ENCODE measurements at places on chromosomes 6 and 20.

- DNase-seq: no peak
These were observed 18.7 kb upstream of the PRIM2 start for GRCh38 chr6:57298741-57299140.

DNA sequence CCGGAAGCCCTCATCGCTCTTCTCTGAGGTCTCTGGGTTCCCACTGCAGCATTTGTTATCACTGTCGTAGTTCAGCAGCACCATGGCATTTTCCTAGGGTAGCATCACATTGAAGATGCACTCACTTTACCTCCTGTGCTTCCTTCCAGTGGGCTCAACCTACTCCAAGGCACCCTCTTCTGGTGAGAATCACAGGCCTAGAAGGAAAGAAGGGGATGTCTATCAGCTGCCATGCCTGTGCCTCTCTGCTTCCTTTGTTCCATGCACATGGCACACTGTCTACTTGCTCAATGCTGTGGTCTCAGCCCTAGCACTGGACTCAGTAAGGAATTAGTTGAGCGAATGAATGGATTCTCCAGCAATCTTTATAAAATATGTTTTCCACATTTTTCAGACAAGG is 22.6 kb downstream of the CST4 start:
- no peak for DNase-seq

DNA sequence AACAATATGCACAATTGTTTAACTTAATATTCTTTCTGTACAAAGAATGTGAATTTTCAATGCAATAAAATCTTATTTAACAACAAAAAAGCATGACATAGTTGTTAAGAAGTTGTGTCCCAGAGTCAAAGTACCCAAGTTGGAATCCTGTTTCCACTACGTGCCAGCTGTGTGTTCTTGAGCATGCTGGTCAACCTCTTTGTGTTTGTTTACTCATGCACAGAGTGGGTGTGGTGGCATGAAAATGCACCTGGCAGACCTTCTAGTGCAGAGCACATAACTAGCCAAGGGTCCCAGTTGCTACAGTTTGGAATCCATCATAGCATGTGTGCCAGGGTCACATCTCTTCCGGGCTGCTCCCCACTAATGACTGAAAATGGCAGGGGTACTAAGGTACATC is 24.7 kb upstream of the MOCS1 start:
- DNase-seq: no peak

GRCh38 chr20:48463916-48464315 is 363.9 kb downstream of the PREX1 start:
- DNase-seq: no peak

GRCh38 chr6:34459899-34460593 is 5.8 kb upstream of the PACSIN1 start:
- DNase-seq: peak; percentile 55

DNA sequence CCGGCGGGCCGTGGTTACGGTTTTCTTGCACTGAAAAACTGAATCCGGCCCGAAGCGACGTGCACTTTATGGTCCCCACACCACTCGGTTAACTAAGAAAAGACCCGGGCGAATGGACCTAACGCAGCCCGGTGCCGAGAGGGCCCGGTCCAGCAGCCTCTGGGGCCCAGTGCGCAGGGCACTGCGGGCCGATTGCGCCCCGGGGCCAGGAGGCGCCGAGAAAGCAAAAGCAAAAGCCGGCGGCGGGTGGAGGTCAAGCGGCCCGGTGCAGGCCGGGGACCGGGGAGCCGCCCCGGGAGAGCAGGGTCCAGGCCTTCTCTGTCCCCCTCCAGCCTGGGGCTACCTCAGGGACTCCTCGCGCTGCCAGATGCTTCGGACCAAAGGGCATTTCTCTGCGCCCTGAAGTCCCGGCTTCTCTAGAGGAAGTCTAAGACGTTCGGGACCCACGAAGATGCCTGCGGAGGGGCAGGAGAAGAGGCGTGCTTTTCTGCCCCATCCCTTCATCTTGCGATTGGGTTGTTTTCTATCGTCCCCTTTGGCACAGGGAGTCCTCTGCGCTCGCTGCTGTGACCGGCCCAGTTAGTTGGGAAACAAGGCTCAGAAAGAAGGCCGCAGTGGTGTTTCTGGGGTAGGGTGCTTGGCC is 4.4 kb downstream of the FOXF2 start:
- DNase-seq: no peak

- peak; percentile 46 for DNase-seq
These were observed 367 bp upstream of the PCIF1 start for GRCh38 chr20:45934046-45934585.

DNA sequence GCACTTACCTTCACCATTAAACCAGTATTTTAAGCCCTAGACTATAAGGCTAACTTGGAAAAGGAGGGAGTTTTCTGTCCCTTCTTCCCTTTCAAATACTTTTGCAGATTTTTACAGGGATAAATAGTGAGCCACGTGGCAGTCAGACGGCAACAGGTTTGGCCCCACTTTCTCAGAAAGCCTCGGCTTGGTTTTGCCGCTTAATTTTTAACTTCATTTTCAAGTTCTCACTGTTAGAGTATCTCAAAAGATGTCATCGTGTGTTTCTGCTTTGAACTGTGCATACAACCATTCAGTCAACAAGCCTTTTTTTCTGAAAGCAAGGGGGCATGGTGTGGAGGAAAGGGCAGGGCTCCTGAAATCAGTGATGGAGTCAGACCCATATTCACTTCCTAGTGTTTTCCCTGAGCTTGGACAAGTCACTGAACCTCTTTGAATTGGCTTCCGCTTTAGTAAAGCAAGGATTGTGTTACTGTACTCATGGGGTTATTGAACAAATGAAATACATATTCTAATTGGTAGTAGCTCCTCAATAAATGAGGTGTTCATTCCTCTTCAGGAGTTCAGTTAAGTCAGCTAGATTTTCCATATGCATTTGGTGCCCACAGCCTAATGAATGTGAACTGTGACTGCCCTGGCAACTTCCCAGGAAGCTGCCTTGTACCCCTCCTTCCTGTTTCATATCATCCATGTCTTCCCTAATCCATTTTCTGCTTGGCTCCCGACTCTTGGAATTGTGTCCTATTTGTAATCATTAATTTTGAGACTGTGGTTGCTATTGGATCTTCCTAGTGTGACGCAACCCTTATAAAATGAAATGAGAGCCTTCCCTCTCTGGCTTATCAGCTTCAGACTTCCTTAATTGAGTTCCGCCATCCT is at the start of gene SLC17A2:
TSS of gene SLC17A2 (minus strand) at position 160 of the 879 bp plus-strand sequence. CDS start 4,895 bp downstream, outside the sequence.
- no peak for DNase-seq

- DNase-seq: peak; percentile 39
These were observed 46.6 kb upstream of the PTPRK start for GRCh38 chr6:128567029-128567428.

DNA sequence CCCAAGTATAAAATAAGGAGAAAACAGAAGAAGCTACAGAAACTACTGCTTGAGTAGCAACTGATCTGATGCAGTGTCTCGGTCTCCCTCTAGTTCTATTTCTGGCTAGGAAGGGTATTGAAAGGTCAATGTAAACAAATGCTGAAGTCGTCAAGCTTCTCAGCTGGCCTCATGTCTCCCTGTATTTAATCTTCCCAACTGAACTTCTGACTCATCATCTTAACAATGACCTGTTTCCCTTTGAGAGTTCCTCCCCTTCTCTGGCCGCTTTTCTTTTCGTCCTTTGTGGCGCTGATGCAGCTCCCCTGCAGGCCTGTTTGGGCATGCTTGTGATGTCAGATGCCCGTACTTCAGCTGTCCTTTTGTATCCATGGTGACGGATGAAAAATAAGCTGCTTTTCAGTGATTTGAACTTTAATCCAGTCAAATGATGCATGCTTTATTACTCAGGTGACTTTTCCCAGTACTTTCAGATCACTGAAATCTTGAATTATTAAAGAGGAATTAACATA is 7.8 kb upstream of the LCA5 start:
- peak; percentile 92 for DNase-seq

- no peak for DNase-seq
These were observed 24.9 kb downstream of the SASH1 start for GRCh38 chr6:148367411-148368024.

DNA sequence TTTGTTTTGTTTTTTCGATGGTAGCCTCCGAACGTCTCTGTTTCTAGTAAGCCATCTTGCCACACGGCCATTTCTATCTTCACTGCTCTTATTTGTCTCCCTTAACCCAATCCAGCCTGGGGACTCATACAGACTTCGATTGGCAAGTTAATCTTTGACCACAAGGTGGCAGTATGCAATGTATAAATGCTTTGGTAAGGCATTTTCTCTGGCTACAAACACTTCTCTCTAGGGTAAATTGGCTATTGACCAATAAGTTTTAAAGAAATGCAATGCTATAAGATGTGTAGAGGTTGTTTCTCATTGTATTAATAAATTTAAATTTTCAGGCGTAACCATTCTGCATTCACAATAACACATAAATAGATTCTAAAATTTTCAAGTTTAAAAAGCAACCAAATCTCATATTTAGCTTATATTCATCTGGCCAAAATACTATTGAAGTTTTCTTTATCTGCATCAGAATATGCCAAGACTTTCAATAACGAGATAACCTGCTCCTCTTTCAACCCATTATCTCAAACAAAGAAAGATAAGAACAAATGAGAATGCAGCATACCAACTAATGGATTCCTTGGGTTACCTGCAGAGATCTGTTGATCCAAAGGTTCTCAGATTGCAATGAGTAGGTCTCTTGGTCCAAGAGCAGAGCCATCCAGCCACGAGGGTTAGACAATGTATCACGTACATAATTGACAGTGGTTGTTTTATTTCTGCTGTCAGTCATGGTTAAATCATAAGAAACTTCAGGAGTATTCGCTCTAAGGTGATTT is 231.9 kb downstream of the PKHD1 start:
- peak; percentile 51 for DNase-seq

DNA sequence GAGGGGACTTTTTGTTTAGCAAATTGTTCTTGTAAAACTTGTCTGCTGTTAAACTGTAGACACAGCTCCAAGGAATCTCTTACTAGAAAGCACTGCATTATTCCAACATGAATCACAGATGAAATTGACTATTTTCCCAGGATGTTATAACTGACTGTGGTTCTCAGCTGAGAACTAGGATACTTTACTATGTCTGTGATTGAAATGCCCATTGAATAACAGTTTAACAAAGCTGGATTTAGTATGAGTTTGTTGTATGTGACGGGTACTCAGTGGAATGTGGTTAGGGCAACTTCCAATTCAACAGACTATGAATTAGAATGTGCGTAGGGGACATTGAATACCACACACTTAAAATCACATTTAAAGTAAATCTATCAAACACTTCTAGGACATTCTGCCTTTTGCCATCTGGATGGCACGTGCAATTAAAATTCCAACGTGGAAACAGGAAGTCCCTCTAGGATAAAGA is 193.4 kb upstream of the PREP start:
- peak; percentile 51 for DNase-seq

DNA sequence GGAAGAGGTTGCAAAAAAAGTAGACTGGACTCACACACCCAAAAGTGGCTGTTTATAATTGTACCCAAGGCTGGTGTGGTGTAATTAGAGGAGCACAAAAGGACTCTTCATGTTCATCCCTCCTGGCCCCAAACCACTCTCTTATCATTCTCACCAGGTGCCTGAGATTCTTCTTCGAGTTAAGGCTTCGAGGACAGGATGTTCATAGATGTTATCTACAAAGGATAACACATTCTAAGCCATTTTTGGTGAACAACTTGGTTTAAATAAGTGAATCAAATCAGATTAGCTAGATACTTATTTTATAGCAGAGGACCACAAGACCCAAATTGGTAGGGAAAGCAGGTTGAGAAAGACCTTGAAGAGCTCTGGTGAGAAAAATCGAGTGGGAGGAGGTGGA is 73.1 kb upstream of the SUPT3H start:
- DNase-seq: no peak

DNA sequence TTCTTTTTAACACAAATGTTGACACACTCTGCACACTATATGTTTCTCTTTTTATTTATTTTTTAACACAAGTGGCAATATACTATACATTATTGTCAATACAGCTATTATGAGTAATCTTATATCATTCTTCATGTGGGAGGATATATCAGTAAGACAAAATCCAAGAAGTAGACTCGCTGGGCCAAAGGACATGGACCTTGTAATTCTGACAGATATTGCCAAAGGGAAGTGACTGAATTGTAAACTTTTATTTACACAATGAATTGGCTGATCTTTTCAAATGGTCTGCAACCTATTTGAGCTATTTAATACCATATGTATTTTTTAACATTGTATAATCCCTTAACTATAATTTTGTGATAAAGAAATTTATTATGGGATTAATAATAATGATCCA is 56.0 kb downstream of the CCDC170 start:
- no peak for DNase-seq

DNA sequence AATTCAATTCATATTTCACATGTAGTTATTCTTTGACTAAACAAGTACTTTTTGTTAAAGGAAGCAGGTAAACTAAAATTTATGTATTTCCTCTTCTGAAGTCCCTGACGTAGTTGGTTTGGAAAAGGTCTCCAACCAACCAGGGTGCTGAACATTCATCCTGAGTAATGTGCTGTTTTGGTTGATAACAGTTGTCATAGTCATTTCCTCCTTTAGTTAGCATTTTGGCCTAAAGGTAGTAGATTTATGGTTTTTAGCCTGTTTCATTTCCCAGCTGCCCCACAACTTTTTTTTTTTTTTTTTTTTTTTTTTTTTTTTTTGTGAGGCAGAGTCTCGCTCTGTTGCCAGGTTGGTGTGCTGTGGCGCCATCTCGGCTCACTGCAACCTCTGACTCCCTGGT is 382.8 kb upstream of the FLRT3 start:
- no peak for DNase-seq

DNA sequence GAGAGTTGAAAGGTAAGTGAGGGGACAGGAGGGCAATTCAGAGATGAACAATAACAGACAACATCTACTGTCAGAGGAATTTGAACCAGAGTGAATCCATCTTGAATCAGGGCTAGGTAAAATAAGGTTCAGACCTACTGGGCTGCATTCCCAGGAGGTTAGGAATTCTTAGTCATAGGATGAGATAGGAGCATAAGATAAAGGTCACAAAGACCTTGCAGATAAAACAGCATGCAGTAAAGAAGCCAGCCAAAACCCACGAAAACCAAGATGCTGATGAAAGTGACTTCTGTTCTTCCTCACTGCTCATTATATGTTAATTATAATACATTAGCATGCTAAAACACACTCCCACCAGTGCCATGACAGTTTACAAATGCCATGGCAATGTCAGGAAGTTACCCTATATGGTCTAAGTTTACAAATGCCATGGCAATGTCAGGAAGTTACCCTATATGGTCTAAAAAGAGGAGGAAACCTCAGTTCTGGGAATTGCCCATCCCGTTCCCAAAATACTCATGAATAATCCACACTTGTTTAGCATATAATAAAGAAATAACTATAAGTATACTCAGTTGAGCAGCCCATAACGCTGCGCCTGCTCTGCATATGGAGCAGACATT is 248.5 kb downstream of the HAO1 start:
- no peak for DNase-seq

GRCh38 chr6:145548933-145549648 is 186.2 kb downstream of the EPM2A start:
- DNase-seq: no peak

GRCh38 chr6:113908801-113909200 is 51.7 kb downstream of the MARCKS start:
- DNase-seq: no peak

DNA sequence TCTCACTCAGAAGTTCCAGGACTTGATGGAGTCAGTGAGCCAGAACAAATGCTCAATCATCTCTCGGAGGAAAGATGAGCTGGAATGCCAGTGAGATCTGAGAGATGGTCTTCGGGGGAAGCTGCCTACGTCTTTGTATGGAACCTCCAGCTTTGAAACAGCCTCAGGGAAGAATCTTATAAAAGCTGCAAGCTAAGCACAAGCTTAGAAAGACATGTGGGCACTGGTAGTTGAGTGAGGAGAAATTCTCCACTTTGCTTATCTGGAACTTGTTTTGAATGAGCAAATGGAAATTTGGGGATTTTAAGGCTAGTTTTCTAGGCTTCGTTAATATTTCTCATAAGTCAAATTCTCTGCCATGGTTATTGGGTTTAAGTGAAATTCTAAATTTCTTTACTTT is 594.4 kb downstream of the QKI start:
- no peak for DNase-seq
